ENCODE measurements at places on chromosomes 1 and 21.

DNA sequence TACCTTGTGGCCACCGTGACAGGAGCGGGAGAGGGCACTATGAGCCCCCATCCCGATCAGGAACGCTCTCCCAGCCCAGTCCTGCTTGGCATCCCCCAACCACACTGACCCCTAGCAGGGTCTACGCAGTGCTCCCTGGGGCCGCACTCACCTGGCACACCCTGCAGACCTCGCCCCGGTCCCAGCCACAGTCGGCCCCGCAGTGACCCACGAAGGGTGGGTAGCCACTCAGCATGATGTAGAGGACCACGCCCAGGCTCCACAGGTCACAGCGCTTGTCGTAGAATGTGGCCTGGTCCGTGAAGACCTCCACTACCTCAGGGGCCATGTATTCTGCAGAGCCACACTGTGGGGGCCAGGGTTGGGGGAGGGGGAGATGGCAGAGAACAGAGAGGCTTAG, 11.1 kb upstream of the KNCN start:
- no peak for DNase-seq

- no peak for DNase-seq
Measured at GRCh38 chr1:227174164-227174563, 144.1 kb downstream of the CDC42BPA start.

DNA sequence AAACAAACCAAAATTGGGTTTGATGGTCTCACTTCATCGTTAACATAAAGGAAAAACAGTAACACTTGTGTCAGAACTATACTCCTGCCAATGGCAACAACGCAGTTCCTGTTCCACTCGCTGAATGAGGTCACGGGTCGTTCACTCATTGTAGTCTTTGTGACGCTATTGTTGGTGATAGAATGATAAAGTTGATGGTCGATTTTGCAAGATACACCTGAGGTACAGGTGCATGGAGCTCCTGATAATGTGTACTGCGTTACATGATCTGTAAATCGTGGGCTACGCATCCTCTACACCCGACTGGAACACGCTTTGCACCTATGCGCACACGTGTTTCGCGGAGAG, 391 bp upstream of the CENPS start:
- no peak for DNase-seq

- DNase-seq, result no peak
Measured at GRCh38 chr1:1883092-1883873, 7.6 kb downstream of the GNB1 start.

DNA sequence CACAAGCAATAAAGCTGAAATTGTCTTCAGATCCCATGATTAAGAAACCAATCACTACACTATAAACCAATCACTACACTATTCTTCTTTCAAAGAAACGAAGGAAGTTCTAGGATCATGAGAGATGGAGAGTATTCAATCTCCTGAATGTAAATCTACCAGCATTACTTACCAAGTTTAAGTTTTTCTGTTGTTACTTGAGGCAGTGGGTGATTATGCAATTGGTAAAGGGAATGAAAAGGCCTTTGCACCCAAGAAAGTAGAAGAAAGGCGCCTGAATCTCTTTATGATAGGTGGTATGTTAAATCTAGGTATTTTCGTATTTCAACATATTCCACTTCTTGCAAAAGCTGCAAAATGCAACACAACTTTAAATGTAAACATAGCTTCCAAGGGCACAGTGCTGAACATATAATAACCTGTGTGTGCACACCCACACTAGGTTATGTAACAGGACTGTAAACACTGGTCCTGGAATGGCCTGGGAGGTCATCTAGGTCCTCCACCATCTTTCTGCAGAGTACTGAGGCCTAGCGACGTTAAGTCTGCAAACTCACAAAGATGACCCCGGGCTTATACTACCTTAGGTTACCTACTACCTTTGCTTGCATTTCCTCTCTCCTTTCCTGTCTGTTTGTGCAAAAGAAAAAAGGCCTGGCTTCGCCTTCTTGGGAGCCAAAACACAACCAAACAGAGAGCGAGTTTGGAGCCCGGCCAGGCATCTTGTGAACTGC, 1.1 kb upstream of the UAP1 start:
- DNase-seq, result no peak

DNA sequence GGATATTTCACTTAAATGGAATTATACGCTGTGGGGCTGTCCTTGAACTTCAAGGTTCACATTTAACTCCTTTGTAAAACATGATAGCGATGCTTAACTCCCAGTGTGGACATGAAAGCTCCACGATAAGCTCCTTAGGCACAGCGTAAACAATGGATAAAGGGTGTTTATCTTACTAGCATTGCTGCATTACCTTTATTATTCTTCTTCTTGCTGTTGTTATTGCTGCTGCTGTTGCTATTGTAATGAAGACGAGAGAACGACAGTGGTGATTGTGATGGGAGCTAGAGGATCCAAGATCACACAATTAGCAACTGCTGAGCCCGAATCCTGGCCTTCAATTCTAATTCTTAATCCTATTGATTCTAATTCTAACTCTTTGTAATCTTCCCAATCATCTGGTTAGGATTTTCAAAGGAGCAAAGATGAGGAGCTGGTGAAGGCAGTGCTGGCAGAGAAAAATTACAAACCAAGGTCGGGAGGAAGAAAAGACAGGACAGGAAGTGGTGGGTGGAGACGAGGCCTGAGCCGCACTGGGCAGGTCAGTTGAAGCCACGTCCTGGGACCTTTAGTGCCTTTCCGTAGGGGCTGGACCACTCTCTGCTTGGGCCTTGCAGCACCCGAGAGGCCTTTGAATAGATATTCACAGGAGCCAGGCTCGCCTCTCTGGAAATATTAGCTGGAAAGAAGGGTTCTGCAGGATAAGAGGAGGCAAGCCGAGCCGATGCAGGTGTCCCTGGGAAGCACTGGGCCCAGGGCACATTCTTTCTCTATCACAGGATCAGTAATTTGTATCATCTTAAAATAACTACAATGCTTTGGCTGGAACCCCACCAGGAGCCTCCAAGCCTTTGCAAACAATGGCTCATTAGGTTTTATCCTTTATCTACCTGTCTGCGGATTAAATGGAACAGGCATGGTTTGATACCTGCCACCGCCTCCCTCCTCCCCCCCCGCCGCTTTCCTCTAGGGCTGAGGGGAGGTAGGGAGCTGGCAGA, 571.6 kb downstream of the AJAP1 start:
- no peak for DNase-seq

- DNase-seq, result no peak
Measured at GRCh38 chr1:55259911-55260609, 44.9 kb upstream of the USP24 start.

GRCh38 chr1:20739225-20739624, 6.7 kb upstream of the SH2D5 start:
- DNase-seq, result no peak

Measured in activated CD4-positive, CD25-positive, alpha-beta regulatory T cell treated with anti-CD3 and anti-CD28 coated beads, Interleukin-2, amount 50 U/mL, for 72 hours (primary cell).